Neural crest cell (in vitro differentiated cells): ENCODE measurements at places on chromosomes 2 and 18.

DNA sequence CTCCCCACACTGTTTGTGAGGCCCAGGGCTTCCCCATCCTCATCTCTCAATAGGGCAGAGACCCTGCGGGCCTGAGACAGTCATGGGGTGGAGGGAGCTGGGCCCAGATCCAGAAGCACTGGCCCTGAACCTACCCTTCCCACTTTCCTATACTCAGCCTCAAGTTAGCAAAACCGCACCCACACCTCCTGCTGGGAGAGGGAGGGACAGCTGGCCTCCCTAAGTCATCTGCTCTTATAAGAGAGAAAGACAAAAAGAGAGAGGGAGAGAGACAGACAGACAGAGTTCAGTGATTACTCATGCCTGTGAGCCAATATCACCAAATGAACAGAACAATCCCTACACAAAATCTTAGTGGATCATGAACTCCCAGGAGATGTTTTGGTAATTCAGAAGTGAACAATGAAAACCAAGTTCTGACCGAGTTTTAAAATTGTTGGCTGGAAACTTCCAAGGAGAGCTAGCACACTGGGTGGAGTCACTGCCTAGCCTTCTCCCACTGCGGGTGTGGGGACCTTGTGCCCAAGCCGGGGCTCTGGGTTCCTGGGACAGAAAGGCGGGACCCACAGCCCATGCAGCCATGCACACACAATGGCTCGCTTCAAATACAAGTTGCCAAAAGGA, 130.5 kb downstream of the PXDN start:
- DNase-seq: no peak

- no peak for DNase-seq
These were observed 296.5 kb downstream of the MTX2 start for GRCh38 chr2:176565641-176566323.

GRCh38 chr2:241798081-241798630, 10.8 kb upstream of the NEU4 start:
- no peak for DNase-seq

GRCh38 chr2:7029291-7030059, 112.3 kb downstream of the RNF144A start:
- DNase-seq: no peak

DNA sequence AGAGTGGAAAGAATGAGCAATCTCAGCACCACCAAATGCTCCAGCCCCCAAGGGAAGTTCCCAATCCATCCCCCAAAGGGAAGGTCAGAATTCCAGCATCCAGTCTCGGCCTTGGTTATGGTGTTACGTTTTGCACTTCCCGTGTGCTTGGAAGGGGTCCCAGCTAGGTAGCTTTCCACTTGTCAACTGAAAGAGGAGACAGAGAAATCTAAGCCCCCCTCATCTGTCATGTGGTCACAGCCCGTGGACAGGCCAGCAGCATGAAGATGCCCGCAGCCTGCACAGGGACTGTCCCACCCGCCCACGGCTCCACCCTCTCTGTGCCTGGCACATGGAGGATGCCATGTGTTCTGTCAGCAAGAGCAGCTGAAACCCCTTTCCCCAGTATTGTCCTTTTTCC, 32.1 kb downstream of the RHOB start:
- DNase-seq: no peak

DNA sequence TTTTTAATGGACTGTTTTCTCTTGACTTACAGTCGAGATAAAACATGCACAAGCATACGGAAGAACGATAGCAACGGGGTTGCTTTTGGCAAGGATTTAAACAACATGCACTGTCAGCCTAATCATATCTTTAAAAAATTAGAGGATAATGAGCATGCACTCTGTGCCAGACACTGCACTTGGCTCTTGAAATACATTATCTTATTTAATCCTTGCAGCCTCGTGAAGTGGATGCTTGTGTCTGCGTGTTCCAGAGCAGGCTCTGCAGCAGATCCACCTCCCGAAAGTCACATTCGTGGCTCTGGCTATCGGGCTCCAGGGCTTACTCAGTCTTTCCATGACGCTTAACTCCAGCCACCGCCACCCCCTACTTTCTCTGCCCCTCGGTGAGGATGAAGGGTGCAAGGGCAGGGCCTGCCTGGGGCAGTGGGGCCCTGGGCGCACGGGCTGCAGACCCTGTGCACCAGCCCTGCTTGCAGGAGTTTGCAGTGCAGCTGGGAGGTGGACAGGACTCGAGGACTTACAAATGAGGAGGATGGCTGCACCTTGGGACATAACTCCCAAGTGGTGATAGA, 61.7 kb downstream of the ACKR3 start:
- DNase-seq: no peak

DNA sequence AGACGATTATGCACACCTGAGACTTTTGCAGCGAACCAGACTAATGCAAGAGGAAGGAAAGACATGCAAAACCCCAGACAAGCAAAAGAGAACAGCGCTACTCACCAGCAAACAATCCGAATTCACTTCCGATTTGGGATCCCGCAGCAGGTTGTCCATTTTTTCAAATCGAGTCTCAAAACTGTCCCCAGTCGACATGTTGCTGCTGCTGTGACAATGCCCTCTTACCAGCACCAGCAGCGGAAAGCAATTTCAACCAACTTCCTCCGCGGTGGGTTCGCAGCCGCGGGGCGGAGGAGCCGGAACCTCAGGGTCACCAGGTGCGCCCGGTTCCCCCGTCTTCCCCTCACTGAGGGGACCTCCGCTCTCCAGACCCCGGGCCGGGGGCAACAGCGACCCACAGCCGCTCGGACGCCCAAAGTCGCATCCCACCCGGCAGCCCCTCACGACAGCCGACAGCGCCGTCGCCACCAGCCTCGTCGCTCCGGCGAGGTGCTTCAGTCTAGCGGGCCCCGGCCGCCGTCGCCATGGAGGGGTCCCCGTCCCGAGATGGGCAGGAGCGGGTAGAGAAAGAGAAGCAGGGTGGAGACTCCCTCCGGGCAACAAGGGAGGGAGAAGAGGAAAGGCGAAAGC, 784 bp downstream of the ROCK1 start:
- DNase-seq: no peak

DNA sequence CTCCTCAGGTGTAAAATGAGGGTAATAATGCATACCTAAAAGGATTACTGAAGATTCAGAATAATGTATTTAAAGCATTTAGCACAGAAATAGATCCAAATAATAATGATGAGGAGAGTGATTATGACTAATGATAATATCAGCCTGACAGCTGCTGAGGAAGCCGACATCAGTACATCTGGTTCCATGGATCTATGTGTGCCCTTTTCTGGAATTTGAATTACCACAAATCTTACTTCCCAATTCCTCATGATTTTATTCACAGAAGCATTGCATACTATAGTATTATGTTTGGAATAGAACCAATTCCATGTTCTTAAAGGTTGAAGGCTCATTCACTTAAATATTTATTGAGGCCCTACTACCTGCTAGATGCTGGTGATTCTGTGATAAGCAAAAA, 248.9 kb upstream of the THUMPD2 start:
- no peak for DNase-seq

DNA sequence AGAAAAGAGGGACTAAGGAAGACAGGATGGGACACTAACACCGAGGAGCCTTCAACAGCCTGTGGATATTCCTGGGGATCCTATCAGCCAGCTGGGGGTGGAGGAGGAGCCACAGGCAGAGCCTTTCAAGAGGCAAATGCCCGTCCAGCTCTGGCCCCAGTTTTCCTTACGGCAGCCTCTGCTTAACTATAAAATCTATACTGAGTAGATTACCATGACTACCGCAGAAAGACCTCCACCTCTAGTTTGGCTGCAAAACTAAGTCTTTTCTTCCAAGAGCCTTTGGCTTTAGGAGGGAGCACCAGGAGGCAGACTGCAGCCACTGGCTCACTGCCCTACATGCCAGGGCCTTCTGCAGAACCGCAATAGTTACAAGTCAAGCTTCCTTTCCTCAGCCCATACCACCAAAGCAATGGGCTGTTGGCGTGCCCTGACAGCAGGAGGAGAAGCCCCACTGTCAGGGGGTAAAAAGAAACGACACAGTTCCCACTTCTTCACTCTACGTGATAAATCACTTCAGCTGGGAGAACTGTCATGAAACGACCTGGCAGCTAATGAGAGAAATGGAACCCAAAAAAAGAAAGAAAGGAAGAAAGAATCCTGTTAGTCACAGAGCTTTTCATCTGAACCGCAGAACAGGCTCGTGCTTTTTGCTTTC, 25.1 kb upstream of the CREB1 start:
- peak; percentile 2 for DNase-seq

GRCh38 chr2:149129433-149129832, 90.9 kb downstream of the LYPD6B start:
- no peak for DNase-seq

GRCh38 chr2:69013142-69013839, at the start of gene ANTXR1:
Gene ANTXR1 (plus strand): TSS chr2:69013179. CDS start chr2:69013500, 321 bp downstream.
- DNase-seq: peak; percentile 51

- DNase-seq: no peak
These were observed 16.0 kb downstream of the EPG5 start for GRCh38 chr18:45951016-45951714.

DNA sequence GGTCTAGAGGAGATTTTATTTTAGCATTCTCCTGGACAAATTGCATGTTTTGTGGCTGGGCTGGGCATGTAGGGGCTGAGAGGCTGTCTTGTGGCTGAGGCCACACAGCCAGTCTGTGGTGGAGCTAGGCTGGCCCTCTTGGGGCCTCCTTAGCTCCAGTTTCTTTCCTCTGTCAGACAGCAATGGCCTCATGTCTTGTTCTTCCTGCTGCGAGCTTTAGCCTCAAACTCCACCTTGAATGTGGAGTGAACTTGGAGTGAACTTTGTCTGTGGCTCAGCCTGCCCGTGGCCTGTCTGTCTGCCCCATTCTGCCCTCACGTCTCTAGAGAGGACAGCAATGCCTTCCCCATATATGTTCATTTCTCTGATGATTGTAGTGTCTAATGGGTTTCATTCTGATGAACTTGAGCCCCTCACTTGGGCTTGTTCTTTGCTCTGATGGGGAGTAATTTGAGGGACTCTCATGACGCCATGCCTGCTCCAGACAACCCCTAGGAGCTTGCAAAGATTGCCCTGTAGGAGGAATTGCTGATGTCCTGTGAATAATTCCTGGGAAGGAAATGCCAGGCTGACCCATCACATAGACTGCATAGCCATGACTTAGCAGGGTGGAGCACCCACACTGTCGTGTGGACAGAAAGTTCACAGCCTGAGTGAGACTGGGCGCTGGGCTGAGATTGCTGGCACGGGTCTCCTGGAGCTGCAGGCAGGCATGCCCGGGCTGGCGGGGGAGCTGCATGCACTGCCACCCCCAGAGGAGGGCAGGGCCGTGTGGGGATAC, 42.6 kb downstream of the ASAP2 start:
- no peak for DNase-seq

DNA sequence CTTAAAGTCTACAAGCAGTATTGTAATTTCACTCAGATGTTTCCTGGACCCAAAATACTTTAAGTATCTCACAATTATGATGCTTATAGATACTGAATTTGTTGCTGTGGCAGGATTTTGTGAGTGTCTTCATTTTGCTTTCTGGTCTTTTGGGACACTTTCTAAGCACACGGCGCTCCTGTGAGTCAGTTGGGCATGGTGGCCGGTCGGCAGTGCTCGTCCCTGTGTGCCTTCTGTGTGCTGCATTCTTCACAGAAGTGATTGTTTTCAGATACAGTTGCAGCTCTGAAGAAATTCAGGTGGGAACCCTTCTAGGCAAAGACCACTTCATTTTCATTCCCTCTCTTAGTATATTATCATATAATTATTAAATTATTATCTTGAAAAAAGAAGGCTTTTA, 273.3 kb downstream of the ZNF407 start:
- DNase-seq: no peak

GRCh38 chr2:190459881-190460280, 51.7 kb downstream of the MFSD6 start:
- DNase-seq: no peak
